Kidney tubule cell (primary cell): ENCODE measurements at places on chromosomes 4 and X.

DNA sequence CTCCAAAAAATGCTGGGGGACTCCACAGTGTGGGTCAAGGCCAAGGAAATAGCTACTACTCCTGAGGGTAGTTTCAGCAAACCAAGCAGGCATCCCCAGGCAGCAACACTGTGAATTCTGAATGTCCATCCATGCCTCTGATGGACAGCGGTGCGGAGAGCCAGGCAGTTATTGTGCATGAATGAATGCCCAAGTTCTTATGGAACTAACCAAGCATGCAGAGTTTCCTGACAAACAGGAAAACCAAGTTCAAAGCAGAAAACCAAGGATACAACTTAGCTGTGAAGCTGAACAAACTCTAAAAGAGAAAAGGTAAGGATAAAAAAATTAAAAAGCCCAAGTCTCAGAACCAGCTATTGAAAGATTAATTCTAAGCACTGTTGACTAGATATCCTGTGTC, 642.6 kb upstream of the HS3ST1 start:
- no peak for DNase-seq

- DNase-seq, result peak; percentile 87
These were observed 823.8 kb downstream of the CCSER1 start for GRCh38 chr4:90951037-90951436.

GRCh38 chrX:155000841-155001240, 21.7 kb downstream of the F8 start:
- no peak for DNase-seq

GRCh38 chrX:120331116-120331515, 19.9 kb upstream of the TMEM255A start:
- DNase-seq, result no peak

- DNase-seq, result no peak
These were observed 207.3 kb downstream of the FBXW7 start for GRCh38 chr4:152328582-152328981.

- DNase-seq, result no peak
These were observed 36.5 kb downstream of the GAK start for GRCh38 chr4:895596-895995.

- DNase-seq, result peak; percentile 70
These were observed 73.6 kb upstream of the RBMX start for GRCh38 chrX:136953867-136954787.

DNA sequence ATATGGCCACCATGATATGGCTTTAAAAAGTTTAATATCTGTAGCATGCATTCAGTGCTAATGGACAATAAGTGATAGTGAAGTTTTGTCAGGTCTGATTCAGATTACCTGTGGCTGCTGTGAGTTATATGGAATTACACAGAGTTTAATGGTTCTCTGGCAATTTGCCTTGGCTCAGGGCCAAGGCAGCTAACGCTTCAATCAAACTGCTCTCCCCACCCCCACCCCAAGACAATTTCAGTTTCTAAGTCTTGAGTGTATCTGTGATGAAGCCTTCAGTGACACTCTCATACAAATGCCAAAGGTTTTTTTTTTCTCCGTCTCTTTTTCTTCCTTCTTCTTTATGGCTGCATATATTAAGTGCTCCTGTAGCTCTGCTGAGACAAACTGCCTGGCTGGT, 106.6 kb downstream of the SHROOM4 start:
- peak; percentile 59 for DNase-seq
